ENCODE measurements at places on chromosomes 1 and 21.
A peak's percentile ranks its signal among the peaks of the same experiment; 100 is the strongest.

- no peak for DNase-seq
Measured at GRCh38 chr1:56798053-56798471, 21.1 kb downstream of the FYB2 start.

GRCh38 chr1:234315588-234315987, 57.7 kb upstream of the COA6 start:
- DNase-seq: no peak

DNA sequence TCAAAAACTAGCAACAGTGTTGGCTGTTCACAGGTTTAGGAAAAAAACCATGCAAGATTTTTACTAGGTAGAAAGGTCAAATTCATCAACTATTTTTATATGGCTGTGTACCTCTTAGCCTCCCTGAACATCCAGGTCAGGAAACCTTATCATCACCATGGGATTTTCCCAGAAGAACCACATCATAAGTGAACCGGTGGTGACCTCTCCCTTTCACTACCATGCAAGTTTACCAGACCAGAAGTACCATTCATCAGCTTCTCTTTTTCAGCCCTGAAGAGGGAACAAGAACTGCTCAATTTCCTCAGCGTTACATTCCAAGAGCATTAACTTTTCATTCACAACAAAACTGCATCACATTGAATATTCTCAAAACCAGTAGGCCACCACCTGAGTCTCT, 5.9 kb downstream of the SSBP3 start:
- DNase-seq: no peak

DNA sequence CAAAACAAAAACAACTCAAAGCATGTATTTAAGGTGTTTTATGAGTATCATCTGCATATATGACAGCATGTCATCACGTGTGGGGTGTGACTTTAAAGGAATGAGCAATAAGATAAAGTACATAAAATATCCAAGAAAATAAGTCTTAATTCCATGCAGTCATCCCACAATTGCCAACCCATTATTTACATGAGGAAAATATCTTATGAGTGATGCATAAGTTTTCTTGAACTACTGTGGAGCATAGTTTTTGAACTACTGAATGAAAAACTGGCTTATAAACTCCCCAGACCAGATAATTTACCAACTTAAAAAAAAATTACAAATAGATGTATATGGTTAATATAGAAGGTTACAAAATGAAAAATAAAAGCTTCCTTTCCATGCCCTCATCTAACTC, 29.7 kb upstream of the MTMR11 start:
- DNase-seq: no peak

- DNase-seq: no peak
Measured at GRCh38 chr1:77975386-77975785, 3.5 kb downstream of the FUBP1 start.

DNA sequence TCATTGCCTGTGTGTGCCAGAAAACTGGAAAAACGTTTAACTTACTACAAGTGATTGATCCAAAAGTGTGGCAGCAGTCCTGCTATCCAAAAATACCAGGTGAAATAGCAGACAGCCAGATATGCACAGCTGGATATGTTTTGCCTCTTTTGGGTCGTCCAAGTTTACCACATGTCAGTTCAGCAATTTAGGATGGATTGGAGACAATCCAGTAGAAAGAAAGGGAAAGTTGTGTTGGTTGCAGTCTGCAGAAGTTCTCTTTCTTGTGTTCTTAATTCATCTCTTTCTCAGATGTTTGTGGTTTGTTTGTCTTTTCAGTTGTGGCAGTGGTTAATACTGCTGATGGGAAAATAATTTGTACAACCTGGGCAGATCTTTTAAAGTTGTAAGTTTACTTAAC, 645.0 kb downstream of the PTPRC start:
- no peak for DNase-seq

GRCh38 chr1:89085781-89086180, 20.8 kb upstream of the GBP1 start:
- peak; percentile 19 for DNase-seq

GRCh38 chr1:244319283-244320132, 132.2 kb downstream of the ADSS2 start:
- DNase-seq: no peak

GRCh38 chr1:224780736-224781135, 148.7 kb upstream of the DNAH14 start:
- no peak for DNase-seq

DNA sequence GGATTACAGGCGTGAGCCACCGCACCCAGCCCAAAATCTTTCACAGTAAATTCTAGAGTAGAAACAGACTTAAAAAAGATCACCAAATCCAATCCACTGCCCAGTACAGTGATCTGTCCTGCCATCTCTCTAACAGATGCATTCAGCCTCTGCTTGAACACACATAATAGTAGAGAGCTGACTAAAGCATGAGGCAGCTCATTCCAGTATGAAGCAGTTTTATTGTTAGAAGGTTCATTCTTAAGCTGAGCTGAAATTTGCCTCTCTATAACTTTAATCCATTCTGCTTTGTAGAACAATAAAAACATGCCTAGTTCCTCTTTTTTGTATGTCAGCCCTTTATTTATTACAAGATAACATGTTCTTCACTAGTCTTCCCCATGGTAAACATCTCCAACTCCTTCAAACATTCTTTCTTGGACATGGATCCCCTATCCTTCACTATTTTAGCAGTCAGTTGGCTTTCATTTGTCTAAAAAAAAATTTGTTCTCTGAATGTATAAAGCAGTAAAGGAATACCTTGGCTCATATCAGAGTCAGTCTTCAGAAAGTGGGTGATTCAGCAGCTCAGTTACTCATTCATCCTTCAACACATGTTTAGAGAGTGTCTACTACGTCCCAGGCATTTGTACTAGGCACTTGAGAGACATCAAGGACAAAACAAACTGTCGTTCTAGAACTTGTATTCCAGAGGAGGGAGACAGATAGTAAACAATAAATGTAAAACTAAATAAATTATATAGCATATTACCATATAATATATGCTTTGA, 10.7 kb upstream of the PTBP2 start:
- no peak for DNase-seq

GRCh38 chr1:154423304-154423987, 18.3 kb downstream of the IL6R start:
- peak; percentile 41 for DNase-seq

- no peak for DNase-seq
Measured at GRCh38 chr1:229406798-229407197, 27.1 kb downstream of the ACTA1 start.

GRCh38 chr1:8844501-8845006, 27.1 kb upstream of the RERE start:
- no peak for DNase-seq

DNA sequence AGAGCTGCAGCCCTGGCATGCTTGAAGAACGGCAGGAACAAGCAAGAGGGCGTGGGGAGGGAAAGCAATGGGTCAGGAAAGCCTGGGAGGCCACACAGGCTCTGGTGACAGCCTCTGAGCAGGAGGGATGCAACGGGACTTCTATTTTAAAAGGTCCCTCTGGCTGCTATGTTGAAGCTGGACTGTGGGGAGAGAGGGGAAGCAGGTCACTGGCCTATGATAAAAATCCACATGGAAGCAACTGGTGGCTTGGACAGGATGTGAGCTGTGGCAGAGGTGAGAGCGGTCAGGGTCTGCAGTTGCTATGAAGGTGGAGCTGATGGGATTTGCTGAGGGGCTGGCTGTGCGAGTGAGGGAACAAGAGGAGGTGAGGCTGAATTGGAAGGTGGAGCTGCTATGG, 11.2 kb downstream of the PADI1 start:
- DNase-seq: no peak

GRCh38 chr21:33799378-33800090, 116.1 kb downstream of the ATP5PO start:
- no peak for DNase-seq

- DNase-seq: no peak
Measured at GRCh38 chr1:4079815-4080214, 179.7 kb upstream of the C1orf174 start.

- no peak for DNase-seq
Measured at GRCh38 chr1:156438278-156438987, 62.1 kb downstream of the MEF2D start.

DNA sequence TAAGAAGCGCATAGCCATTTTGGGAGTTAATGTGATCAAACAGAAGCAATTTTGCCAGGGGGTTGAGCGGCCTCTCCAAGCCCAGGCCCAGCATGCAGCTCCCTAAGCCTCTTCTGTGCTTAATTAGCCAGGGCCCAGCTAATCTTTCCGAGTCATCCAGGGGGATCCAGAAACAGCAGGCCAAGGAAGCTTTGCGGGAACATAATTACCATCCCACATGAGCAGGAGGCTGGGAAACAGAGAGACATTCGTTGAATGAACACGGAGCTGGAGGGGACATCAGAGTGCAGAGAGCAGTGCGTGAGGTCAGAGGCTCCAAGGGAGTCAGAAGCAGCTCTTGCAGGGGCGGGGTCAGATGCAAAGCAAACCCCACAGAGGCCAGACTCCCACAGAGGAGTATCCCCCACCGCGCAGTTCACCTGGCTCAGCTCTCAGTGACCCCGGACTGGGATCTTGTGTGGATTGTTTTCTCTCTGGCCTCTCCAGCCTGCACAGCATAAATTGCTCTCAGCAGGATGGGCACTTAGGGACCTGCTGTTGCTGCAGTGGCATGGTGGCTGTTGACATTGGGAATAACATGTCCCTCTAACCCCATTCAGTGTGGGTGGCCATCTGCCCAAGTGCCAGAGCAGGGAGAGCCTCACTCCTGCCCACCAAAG, 657.4 kb downstream of the AJAP1 start:
- DNase-seq: no peak

GRCh38 chr1:236734141-236734765, 48.0 kb downstream of the ACTN2 start:
- DNase-seq: peak; percentile 70

DNA sequence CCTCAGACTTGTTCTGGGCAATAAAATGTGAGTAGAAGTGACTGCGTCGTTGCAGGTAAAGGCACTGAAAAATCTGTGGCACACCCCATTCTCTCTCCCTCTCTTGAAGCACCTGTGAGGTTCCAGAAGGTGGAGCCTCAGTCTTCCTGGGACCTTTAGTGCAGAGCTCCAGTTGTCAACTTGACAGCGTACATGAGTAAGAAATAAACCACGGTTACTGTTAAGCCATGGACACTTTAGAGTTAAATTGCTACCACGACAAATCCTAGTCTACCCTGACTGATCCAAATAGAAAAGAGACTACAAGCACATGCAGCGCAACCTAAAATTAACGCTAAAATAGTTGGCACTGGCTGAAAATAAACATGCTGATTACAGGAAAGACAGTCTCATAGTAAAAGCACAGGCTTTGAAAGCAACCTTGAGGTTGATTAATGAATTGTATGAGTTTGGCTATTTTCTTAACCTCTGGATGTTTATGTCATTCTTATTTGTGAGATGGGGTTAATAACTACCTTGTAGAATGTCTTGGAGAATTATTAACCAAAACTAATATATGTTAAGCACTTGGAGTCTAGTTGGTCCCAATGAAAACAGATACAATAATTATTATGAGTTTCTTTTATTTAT, 93.0 kb upstream of the PLPPR4 start:
- DNase-seq: no peak

GRCh38 chr1:111751906-111752575, 3.7 kb upstream of the DDX20 start:
- DNase-seq: no peak

- DNase-seq: no peak
Measured at GRCh38 chr1:35901235-35901634, 18.2 kb downstream of the AGO1 start.

GRCh38 chr21:41170859-41171609, 3.1 kb downstream of the BACE2 start:
- DNase-seq: peak; percentile 78

DNA sequence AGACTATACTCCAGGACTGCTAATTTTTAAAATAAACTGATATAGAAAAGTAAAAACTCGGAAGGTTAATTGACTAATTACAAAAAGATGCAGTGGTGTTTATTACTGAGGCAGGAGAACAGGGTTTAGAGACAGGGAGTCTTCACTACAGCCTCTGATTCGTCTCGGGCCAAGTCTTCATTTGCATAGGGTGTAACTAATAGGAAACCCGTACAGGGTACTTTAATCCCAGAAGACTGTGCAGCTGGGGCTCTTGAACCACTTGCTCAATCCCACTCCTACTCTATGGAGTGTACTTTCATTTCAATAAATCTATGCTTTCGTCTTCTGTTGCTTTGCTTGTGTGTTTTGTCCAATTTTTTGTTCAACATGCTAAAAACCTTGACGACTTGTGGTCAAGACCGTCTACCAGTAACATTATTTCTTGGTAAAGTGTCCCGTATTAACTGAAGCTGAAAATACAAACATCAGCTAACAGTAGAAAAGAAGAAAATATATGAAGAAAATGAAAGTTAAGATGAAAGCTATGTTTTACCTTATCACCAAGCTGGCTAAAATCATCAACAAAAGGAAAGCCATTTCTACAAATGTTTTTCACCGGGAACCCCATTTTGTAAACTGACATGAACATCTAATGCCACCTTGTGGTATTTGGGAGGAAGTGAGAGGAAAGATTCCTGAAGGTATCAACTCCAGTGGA, 8.0 kb downstream of the SDHB start:
- DNase-seq: peak; percentile 39

- no peak for DNase-seq
Measured at GRCh38 chr1:22315315-22316078, 136.2 kb upstream of the ZBTB40 start.

DNA sequence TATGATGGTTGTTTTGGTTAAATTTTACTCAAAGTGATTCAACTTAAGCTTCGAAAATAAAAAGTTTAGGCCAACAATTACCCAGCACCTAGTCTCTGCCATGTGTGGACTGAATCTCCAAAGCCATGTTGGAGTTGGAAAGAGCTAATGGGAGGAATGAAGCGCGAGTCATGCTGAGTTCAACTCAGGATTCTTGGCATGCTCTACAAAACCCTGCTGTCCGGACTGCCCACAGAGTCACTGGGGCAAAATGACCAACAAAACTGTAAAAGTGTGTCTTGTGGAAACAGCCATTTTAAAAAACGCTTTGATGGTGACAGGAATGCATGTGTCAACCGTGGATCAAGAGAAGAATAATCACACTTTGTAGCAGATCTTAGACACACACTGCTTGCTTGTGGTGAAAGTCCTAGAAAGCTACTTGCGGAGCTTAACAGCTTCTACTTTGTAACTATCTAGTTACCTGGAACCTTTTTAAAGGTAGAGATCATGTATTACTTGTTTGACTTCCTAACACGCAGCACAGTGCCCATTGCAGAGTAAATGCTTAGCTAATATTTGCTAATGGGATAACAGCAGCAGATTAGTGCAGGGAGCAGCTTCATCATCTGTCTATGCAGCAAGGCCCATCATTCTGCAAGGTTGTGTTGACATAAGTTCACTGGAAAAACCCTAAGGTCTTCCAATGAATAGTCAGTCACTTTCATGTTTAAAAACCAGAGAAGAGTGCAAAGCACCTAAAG, 7.0 kb upstream of the GBP6 start:
- DNase-seq: no peak

All from pulmonary artery endothelial cell (primary cell).